Endothelial cell of umbilical vein (primary cell): ENCODE measurements at places on chromosomes 5 and 9.
A peak's percentile ranks its signal among the peaks of the same experiment; 100 is the strongest.

DNA sequence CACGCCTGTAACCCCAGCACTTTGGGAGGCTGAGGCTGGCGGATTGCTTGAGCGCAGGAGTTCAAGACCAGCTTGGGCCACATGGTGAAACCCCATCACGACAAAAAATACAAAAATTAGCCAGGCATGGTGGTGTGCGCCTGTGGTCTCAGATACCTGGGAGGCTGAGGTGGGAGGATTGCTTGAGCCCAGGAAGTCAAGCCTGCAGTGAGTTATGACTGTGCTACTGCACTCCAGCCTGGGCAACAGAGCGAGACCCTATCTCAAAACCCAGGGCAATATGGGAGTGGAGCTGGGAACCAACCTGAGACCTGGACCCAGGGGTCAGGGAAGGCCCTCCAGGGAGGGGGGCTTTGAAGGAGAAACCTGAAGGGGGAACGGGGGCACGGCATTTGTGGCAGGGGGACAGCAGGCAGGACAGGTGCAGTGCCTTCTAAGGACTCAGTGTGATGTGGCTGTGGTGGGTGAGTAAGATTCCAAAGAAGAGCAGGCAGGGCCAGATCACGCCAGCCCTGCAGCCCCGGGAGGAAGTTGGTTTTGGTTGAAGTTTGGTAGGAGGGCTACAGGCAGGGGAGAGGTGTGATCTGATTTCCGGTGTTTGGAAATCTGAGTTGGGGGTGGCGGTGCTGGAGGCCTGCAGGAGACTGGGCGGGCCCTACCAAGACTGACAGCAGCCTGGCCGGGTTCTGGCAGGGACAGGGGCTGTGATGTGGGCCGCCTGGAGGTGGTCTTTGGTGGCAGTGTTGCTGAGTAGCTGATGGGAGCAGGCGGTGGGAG is 46.2 kb downstream of the NTNG2 start:
- DNase-seq = no peak

DNA sequence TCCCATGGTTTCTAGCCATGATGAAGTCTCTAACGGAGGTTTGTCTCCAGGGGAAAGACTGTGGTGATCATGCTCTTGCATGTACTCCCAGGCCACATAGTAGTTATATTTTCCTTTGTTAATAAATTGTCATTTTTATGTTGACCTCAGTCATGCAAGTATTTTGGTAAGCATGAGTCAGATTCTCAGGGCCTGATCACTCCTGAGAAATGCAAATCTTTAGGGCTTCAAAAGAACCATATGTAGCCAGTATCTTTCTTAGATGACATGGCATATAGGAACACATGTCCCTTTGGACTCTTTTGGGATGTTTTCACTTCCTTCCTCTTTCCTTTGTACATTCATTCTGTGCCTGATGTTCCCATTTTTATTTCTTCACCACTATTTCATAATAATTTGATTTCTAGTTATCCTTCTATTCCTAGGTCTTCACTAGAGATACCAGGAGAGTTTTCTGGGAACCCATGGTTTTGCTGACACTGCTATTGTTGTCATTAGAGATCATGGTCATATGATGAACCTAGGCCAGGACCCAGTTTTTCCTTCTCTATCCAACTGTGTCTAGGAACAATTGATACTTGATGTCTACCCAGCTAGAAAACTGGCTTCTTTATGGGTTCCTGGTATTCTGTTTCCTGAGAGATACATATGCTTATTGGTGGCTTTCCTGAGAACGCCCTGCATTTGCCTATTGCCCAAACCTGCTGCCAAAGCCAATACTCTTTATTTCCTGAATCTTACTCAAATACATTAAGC is 248.1 kb upstream of the NREP start:
- peak; percentile 7 for DNase-seq

DNA sequence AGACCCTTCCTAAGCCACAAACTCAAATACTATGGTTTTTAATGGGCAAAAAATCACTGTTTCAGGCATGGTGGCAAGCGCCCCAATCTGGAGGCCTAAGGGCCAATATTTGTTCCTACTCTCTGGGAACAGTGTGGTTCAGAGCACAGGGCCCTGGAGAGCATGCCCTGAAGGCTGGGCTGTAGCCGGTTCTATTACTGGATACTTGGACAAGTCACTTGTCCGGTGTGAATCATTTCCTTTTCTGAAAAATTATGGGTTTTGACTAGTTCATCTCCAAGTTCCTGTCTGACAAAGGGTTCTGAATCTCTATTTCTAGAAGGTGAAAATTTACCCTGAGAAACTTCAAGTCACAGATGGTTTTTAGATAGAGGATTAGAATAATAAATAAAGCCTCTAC is 75.0 kb downstream of the OTULIN start:
- peak; percentile 79 for DNase-seq

GRCh38 chr5:174109698-174110260 is 64.3 kb downstream of the NSG2 start:
- DNase-seq = no peak

- DNase-seq = no peak
These were observed 4.6 kb downstream of the ANXA1 start for GRCh38 chr9:73155968-73156864.

DNA sequence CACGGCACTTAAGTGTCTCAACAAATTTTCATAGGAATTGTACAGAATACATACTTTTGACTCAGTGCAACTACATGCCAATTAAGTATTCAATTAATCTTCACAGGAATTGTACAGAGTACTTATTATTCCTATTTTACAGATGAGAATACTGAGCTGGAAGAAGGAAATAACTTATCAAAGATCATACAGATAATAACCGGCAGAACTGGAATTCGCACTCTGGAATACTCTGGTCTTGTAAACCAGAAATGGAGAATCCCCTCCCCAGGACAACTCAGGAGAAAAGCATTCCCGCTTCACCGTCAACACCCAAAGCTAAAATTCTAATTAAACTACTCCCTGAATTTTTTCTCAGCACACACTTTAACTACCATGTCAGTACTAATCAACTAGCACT is 112.7 kb downstream of the HOMER1 start:
- DNase-seq = no peak

DNA sequence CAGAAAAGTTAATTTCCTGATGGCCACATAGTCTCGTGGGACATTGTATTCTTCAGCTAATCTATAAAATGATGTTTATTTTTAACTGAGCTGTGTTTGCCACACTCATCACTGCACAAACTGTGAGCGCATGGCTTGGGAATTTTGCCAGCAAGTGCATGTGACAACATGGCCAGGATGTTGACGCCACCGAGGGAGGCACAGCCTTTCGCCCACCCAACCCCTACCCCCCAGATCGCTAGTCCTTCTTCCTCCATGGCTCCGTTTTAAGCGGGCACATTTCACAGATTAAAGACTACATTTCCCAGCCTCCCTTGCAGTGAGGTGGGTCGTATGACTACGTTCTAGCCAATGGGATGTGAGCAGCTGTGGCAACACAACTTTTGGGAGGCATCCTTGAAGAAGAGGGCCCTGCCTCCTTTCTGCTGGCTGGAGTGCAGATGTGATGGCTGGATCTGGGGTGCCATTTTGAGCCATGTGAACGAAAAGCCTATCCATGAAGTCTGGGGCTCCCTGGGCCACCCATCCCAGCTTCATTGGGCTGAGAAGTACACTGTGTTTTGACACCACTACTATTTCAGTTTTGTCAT is 7.9 kb downstream of the NRARP start:
- DNase-seq = peak; percentile 68

- no peak for DNase-seq
These were observed 661.2 kb upstream of the SEMA6A start for GRCh38 chr5:117235786-117236185.
